Cortex of kidney (tissue), 1 donor: ENCODE measurements at places on chromosomes 12 and 14.

DNA sequence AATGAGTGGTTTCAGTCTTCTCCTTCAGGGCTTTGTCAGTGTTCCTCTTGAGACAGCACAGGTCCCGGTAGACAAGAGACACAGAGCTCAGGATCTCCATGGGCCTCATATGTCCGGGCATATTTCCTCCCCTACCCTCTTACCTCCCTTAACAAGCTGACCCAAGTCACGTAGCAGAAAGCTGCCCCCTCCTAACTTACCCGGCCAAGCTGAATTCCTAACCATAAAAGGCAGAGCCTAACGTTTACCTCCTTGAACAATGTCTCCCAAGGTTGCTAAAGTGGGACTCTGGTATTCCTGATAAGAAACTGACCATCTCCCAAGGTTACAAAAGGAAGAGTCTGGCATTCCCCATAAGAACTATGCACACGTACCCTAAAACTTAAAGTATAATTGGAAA, 182.2 kb upstream of the USP15 start:
- no peak for DNase-seq

- no peak for DNase-seq
These were observed 85.9 kb upstream of the CCDC91 start for GRCh38 chr12:28104316-28104715.

GRCh38 chr12:132872975-132873421, 14.4 kb downstream of the CHFR start:
- DNase-seq, result no peak

DNA sequence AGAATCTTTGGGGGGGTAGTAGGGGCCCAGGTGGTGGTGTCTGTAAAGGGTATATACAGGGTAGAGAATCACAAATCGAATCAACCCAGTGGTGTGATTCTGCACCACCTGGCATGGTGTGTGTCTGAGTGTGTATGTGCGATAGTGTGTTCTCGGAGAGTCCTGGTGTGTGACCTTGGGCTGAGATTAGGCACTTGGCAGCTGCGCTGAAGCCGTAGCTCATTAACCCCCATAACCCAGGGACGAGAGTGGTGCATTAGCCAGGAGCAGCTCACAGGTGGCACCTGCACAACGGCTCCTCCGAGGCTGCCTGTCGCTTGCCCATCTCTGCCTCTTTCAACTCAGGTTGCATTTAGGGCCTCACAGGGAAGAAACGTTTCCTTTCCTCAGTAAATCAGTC, 15.6 kb upstream of the TESC start:
- DNase-seq, result no peak

DNA sequence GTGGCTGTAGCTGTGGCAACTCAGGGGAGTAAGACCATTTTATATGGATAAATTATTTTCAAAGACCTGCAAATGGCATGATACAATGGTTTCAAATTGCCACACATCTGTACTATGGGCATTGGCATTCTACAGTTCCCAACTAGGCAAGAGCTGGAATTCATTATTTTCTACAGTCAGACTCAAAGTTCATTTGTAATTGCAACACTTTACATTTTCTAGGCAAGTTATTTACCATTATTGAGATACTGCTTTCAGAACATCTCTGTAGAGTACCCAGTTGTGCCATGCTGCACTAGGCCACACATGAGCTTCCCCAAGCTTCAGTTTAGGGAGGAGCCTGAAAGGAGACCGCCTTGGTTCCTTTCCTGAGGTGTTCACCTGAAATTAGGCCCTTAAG, 8.0 kb upstream of the ATG14 start:
- DNase-seq, result no peak

DNA sequence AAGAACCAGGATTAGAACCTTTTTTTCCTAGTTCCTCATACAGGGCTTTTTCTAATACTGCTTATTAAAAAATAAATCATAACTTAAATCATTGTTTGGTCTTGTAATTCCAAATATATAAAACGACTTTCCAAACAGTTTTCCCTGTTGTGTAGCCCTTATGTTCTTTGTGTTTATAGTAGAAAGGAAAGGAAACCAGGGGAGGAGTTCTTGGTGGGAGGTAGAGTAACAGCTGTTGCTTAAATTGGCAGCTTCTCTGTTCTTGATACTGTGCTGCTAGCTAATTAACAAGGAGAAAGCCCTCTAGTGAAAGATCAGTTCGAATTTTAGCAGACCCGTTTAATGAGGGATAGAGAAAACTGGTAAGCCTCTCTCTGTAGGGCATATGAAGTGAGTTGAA, 15.0 kb downstream of the SRP54 start:
- DNase-seq, result no peak

DNA sequence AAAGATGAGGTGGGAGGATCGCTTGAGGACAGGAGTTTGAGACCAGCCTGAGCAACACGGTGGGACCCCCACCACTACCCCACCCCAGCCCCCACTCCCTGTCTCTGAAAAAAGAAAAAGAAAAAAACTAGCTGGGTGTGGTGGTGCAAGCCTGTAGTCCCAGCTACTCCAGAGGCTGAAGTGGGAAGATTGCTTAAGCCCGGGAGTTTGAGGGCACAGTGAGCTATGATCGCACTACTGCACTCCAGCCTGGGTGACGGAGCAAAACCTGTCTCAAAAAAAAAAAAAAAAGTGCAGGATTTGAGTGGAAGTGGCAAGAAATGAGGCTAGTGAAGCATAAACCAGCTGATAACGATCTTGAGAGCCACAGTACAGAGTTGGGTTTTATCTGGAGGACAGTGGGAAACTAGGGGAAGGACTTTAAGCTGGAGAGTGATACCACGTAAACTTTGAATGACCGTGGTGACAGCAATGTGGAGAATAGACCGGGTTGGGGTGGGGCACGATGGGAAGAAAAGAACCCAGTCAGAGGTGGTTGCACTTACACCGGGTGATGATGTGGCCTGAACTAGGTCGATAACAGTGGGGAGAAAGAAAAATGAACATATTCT, 85.3 kb downstream of the TMEM260 start:
- DNase-seq, result no peak

DNA sequence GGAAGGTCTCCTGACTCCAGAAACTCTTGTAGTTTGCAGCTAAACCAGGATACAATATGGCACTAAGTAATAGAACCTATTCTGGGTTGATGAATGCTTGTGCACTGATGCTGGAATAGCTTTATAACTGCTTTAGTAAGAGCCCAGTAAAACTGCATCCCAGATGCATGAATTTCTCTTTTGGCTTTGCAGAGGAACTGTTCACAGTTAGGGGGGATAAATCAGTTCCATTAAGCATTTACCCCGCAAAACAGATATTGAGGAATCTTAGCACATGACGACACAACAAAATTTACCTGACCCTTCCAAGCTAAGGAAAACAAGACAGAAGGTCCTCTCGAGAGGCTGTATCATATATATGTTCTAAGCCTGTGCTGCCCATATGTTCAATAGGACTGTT, 457.4 kb downstream of the FOXG1 start:
- no peak for DNase-seq

- no peak for DNase-seq
These were observed 365.5 kb downstream of the TMEM121 start for GRCh38 chr14:105891631-105892452.

GRCh38 chr14:55433880-55434804, 6.3 kb downstream of the TBPL2 start:
- DNase-seq, result no peak

DNA sequence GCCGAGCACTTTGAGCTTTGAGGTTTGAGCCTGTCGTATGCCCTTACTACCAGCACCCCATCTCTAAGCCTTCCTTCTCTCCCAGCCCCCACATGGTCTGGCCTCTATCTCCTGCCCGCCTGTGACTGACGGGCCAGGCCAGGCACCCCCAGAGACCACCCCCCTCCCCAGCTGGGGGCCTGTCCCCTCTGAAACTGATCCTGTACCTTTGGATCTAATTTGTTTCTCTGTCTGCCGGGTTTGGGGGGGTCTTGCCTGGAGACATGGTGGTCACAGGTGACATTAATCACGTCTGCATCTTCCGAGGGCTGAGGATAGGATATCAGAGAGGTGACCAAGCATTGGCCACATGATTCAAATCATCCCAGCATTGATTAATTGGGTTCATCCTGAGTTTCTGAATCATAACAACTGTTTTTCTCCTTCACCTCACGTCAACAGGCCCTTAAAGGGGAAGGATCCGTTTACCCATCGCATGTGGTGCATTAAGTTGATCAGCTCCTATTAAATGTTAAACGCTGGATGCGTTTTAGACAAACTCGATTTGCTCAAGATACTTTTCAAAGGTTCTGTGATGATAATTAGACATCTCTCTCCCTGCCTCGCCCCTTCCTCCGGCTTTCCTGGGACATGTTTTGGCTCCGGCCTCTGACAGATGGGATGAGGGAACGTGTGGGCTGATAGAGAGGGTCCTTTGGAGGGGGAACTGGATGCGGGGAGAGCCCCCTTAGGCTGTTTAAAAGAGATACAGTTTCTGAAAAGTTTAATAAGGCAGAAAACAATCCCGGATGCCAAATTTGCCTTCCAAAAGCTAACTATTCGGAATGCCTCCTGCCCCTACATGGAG, 63.3 kb upstream of the TBX3 start:
- DNase-seq, result no peak

DNA sequence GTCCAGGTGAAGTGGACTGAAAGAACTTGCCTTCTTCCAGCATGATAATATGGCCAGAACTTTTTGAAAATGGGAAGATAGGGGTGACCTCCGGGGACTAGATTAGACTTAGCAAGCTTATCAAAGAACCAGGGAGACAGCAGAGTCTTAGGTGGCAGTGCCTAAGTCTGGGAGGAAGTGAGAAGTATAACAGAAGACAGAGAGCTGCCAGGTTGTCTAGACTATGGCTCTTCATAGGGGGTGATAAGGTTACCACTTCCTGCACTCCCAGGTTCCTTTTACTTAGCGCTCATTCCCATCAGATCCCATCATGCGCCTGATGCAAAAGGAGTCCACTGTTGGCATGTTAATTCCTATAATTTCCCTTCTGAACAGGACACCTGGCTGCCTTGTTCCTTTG, 69.9 kb downstream of the PLXNC1 start:
- DNase-seq, result no peak

DNA sequence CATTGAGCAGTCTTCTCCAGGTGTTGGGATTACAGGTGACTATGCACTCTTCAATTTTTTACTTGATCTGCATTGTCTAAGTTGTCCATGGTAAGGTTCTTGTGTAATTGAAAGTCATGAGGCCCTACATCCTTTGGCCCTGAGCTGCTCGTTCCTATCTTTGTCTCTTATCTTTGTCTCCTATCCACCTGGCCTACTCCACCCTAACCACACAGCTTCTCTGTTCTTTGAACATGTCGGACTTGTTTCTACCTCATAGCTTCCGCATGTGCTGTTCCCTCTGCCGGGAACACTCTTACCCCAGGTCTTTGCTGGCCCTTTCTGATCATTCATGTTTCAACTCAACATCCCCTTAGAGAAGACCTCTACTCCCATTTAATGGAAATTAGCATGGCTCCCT, 194.8 kb upstream of the TBX3 start:
- DNase-seq, result no peak

DNA sequence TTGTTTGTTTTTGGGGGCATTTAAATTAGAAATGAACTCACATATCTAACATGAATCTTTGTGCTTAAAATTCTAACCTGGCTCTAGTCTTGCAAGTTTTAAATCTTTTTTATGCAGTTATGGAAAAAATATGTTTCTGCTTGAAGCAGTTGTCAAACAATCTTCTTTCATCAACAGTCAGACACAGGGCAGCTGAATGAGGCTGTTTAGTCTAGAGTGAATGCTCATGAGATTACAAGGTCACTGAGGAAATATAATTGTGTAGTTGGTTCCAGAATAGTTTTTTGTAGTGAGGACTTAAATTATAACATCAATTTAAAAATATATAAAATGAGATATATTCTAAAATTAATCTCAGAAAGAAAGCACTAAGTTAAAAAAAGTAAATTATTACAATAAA, 76.5 kb downstream of the TRMT5 start:
- no peak for DNase-seq

GRCh38 chr12:131598717-131599116, 112.2 kb upstream of the SFSWAP start:
- no peak for DNase-seq

DNA sequence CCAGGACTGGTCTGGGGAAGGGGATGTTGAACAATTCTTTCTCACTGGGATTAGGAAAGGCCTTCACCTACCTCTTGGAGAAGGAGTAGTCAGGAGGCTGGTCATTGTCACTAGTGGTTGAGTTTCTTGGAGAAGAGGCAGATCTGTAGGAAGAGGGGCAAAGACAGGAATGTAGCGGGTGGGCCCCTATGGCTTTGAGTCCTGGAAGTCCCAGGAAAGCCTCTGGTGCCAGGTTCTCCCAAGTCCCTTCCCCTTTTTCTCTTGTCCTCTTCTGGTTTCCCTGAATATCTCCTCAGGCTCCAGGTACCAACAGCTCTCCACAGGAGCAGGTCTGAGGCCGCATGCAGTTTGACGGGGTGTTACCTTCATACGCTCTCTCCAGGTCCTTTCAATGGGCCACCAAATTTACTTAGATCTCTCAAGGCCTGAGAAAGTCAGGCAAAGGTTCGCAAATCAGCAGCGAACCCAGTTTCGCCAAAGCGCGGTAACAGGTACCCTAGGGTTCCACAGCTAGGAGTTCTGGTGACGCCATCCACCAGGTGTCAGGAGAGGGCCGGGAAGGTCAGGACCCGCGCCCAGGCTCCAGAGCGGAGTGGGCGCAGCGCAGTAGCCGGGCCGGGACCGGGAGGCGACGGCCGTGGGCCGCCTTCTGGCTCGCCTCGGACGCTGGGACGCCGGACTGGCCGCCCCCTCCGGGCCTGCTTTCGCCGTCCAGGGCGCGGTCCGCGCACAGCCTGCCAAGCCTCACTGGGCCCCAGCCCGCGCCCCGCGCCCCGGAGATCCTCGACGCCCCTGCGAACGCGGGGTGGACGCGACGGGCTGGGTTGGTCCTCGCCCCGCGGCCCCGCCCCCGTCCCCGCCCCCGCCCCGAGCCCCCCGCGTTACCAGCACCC, 795 bp downstream of the SMAGP start:
- DNase-seq, result no peak

GRCh38 chr12:95217377-95218149, at the start of the genes FGD6 and VEZT:
Gene FGD6, minus strand, starts transcription at chr12:95217467. Its CDS starts 227 bp downstream, at chr12:95217240.
Gene VEZT, plus strand, starts transcription at chr12:95217807. Its CDS starts 44 bp downstream, at chr12:95217851.
- peak; percentile 75 for DNase-seq

DNA sequence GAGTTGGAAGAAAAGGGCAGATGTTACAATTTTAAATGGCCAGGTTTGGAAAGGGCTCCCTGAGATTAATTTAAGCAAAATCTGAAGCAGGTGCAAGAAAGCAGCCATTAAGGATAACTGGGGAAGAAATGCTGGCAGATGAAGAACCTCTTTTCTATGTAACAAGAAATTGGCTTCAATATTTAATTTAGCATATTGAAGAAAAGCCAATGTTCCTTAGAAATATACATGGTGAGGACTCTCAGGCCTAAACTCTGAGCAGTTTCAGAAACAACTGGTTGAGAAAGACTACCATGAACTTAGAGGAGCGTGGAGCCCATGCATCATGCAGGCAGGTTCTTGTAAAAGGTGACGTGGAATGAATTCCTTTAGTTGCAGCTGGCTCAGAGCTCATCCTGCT, 152.8 kb downstream of the LRIG3 start:
- no peak for DNase-seq

- no peak for DNase-seq
These were observed 71.4 kb downstream of the TMEM260 start for GRCh38 chr14:56650979-56651378.

- DNase-seq, result no peak
These were observed 188.2 kb downstream of the CACNA1C start for GRCh38 chr12:2240984-2241383.
